Endothelial cell (in vitro differentiated cells): ENCODE measurements at places on chromosomes 16 and 17. TPM values are rescaled to one million over a fixed set of nuclear protein-coding genes. Genes with fewer than 3 reads are reported as not detected.

ACSM2A gene
- not detected for total RNA-seq

KRTAP4-4 gene
- total RNA-seq = not detected

CACNA1G gene
- not detected for total RNA-seq

GRCh38 chr17:42928714-42929496 lies 28.3 kb downstream of the G6PC1 start:
- H3K4me1 ChIP-seq = peaks cover 11% of the 10 kb centered on the region
- peak overlapping the region; percentile 20 for H3K27ac ChIP-seq

- H3K36me3 ChIP-seq = no peaks in the 10 kb centered on the region
- no peak for DNase-seq
- no peaks in the 10 kb centered on the region for H3K4me1 ChIP-seq
- no peak overlapping the region for H3K4me3 ChIP-seq
Measured at GRCh38 chr17:40779181-40779909, 3.0 kb downstream of the KRT27 start.

- peak; percentile 61 for DNase-seq
- H3K4me1 ChIP-seq = peaks cover 4% of the 10 kb centered on the region
- H3K27me3 ChIP-seq = no peaks in the 10 kb centered on the region
- H3K4me3 ChIP-seq = no peak overlapping the region
- H3K27ac ChIP-seq = no peak overlapping the region
Measured at GRCh38 chr16:77171745-77172635, 19.0 kb upstream of the MON1B start.

- peaks cover 12% of the 10 kb centered on the region for H3K36me3 ChIP-seq
- H3K4me1 ChIP-seq = no peaks in the 10 kb centered on the region
Measured at GRCh38 chr16:90004577-90004976, 14.7 kb downstream of the DBNDD1 start.

GRCh38 chr16:270381-271255 lies 5.1 kb downstream of the RGS11 start:
- no peak overlapping the region for H3K4me3 ChIP-seq
- no peak for DNase-seq
- no peak overlapping the region for H3K27ac ChIP-seq
- H3K27me3 ChIP-seq = peaks cover 11% of the 10 kb centered on the region
- H3K4me1 ChIP-seq = no peaks in the 10 kb centered on the region

- H3K27ac ChIP-seq = no peak overlapping the region
- peaks cover under 1% of the 10 kb centered on the region for H3K36me3 ChIP-seq
- no peak for DNase-seq
- H3K4me3 ChIP-seq = no peak overlapping the region
- H3K27me3 ChIP-seq = peaks cover 9% of the 10 kb centered on the region
Measured at GRCh38 chr17:50288306-50288705, 14.0 kb downstream of the TMEM92 start.

GRCh38 chr17:58531122-58531521 lies 16.7 kb upstream of the MTMR4 start:
- H3K27ac ChIP-seq = no peak overlapping the region
- H3K4me3 ChIP-seq = peak overlapping the region; percentile 51
- H3K4me1 ChIP-seq = peaks cover 39% of the 10 kb centered on the region
- peaks cover 4% of the 10 kb centered on the region for H3K36me3 ChIP-seq
- peaks cover 24% of the 10 kb centered on the region for H3K27me3 ChIP-seq

DNA sequence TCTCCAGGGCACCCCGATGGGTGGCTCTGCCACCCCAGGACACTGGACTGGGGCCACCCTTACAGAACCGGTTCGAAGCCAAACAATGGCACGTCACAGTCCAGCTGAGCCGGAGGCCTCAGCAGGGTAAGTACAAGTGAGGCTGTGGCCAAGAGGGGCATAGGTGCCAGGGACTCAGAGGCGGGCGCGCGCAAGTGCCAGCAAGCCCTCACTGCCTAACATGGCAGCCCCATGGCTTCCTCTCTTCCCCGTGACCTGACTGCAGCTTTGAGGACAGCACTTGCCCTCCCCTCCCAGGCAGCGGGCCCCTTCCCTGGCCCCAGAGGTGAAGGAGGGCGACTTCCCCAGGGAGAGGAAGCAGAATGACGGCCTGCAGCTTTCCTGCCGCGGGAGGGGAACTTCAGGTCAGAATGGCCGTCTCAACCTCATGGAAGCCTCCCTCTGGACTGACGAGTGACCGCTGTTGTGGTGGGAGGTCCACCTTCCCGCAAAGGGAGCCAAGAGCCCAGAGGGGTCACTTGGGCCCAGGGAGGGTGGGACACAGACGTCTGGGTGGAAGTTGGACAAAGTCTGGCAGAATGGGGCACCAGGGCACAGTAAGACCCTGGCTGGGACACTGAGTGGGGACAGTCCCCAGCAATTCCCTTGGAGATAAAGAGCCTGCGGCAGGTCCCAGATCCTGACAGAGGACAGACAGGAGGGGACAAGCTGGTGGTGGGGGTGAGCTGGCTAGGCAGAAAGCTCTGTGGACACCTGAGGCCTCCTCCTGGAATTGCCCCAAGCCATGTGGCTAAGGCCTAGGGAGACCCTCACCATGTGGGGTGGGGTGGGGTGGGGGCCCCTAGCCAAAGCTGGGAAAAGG lies 52.1 kb upstream of the TOB1 start:
- DNase-seq = no peak
- H3K36me3 ChIP-seq = no peaks in the 10 kb centered on the region
- peaks cover 6% of the 10 kb centered on the region for H3K4me1 ChIP-seq
- no peak overlapping the region for H3K27ac ChIP-seq
- H3K27me3 ChIP-seq = peaks cover 10% of the 10 kb centered on the region

GRCh38 chr17:27504188-27504995 lies 48.1 kb downstream of the KSR1 start:
- DNase-seq = no peak
- H3K27me3 ChIP-seq = peaks cover 8% of the 10 kb centered on the region

DNA sequence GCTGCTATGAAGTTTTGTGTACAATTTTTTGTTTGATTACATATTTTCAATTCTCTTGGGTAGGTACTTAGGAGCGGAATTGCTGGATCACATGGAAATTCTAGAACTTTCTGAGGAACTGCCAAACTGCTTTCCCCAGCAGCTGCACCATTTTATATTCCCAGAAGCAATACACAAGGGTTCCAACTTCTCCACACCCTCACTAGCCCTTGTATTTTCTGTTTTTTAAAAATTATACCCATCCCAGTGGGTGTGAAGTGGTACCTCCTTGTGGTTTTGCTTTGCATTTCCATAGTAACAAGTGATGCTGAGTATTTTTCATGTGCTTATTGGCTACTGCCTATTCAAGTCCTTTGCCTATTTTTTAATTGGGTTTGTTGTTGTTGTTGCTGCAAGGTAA lies 20.9 kb downstream of the NACA2 start:
- H3K27me3 ChIP-seq = peaks cover 2% of the 10 kb centered on the region
- DNase-seq = no peak
- no peak overlapping the region for H3K4me3 ChIP-seq
- no peaks in the 10 kb centered on the region for H3K4me1 ChIP-seq
- no peaks in the 10 kb centered on the region for H3K36me3 ChIP-seq
- no peak overlapping the region for H3K27ac ChIP-seq

- peaks cover 23% of the 10 kb centered on the region for H3K4me1 ChIP-seq
- H3K36me3 ChIP-seq = no peaks in the 10 kb centered on the region
- no peaks in the 10 kb centered on the region for H3K27me3 ChIP-seq
- H3K4me3 ChIP-seq = no peak overlapping the region
- DNase-seq = no peak
- no peak overlapping the region for H3K27ac ChIP-seq
Measured at GRCh38 chr16:56848955-56849689, 15.9 kb upstream of the SLC12A3 start.

DNA sequence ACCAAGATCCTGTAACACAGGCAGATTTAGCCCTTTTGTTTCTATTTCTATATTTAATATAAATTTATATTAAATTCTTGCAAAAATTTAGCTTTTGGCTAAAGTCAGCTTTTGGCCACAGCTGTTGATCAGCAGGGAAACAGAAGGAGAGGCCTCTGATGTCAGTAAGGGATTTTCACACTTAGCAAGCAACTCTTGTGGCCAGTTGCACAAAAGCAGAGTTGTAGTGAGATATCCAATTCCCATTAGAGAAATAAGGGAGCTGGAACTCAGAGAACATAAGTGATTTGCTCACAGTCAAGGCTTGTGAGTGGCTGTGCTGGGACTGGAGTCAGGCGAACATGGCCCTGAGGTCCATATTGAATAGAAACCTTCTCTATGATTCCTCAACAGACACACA lies 16.7 kb upstream of the HEATR6 start:
- H3K27ac ChIP-seq = no peak overlapping the region
- H3K4me3 ChIP-seq = no peak overlapping the region
- H3K36me3 ChIP-seq = peaks cover 6% of the 10 kb centered on the region
- DNase-seq = no peak
- no peaks in the 10 kb centered on the region for H3K27me3 ChIP-seq

DNA sequence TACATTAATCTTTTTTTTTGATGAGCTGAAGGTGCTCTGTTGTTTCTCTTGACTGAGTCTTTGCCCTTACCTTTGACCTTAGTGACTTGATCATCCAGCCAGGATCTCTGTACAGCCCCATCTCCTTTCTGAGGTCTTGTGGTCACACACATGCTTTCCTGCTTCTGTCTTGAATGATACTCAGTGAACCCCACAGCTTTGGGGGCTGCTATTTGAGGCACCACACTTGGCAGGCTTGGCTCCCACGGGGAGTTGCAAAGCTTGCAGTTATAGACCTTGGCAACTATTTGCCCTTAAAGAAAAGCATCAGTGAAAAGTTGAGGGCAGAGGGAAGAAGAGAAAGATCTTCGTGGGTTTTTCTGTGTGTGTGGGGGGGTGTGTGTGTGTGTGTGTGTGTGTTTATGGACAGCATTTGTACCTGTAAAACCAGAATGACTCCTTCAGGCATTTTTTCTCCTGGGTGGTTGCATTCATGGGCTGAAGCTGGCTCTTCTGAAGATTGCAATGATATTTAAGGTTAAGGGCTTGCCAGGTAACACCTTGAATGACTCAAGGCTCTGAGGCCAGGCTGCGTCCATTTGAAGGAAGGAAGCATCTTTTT lies 101.6 kb downstream of the MSI2 start:
- peaks cover 1% of the 10 kb centered on the region for H3K27me3 ChIP-seq
- peaks cover 13% of the 10 kb centered on the region for H3K4me1 ChIP-seq
- no peak for DNase-seq

DNA sequence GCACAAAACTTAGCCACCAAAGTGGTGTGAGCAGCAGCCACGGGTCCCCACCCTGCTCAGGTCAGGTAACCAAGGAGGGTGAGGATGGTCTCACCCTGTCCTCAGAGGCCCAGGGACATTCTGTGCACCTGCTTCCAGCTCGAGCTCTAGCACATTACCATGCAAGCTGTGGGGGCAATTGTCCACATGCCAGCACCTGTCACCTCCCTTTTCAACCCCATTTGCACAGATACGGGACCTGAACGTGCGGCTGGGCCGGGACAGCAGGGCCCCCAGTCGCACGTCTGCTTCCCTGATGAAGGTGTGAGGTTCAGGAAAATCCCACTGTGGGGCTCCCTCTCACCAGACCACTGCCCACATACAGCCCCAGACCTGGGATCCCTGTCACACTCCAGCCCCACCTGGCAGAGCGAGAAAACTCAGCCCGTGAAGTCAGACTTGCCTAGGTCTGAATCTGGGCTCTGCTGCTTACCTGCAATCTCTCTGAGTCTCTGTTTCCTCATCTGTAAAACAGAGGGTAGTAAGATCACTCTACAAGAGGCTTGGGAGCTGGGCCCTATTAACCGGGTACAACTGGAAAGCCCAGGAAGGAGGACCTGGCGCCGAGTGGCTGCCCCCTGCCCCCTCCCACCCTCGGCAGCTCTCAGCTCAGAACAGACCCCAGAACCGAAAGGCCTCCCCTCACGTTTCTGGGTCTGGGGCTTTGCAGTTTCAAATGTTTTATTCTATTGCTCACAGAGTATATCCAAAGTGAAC lies 7.9 kb downstream of the WFIKKN2 start:
- H3K36me3 ChIP-seq = no peaks in the 10 kb centered on the region
- no peaks in the 10 kb centered on the region for H3K27me3 ChIP-seq
- no peak overlapping the region for H3K27ac ChIP-seq
- no peak overlapping the region for H3K4me3 ChIP-seq

DNA sequence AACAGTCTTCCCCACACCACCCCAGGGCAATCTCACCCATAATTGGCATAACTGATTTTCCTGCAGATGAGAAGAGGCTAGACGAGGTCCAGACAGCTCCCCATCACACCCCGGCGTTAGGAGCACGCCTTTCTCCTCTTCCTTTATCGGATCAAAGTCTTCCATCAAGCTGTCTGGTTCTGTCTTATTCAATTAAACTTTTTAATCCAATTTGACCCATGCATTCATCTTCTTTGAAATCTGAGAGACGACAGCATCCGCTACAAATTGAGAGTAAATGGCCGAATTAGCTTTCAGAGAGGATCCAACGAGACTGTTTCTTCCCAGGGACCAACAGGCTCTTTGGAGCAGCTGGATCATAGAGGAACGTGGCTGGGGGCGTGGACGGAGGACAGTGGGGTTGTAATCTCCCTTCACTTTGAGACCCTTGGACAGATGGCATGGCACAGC lies 44.4 kb upstream of the GPRC5B start:
- H3K27ac ChIP-seq = no peak overlapping the region
- DNase-seq = no peak
- H3K4me3 ChIP-seq = no peak overlapping the region
- peaks cover 2% of the 10 kb centered on the region for H3K27me3 ChIP-seq
- no peaks in the 10 kb centered on the region for H3K36me3 ChIP-seq

DNA sequence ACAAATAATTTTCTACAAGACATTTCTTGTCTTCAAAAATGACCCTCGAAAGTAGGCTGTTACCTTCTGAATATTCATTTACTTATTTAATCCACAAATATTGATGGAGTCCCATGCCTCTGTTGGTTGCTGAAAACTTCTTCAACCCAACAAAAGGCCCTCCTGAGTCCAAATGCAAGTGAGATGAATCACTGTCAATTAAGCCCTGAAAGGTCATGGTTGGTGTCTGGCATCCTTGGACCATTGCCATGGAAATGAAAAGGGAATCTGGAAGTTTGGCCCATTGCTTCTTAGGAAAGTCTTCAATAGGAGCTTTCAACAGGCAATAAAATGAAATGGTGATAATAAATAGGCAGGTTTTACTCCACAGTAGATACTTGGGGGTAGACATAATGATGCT lies 364.7 kb upstream of the DYNLRB2 start:
- no peak overlapping the region for H3K4me3 ChIP-seq
- H3K27ac ChIP-seq = no peak overlapping the region
- no peak for DNase-seq
- no peaks in the 10 kb centered on the region for H3K36me3 ChIP-seq

GRCh38 chr16:46918905-46919792 lies 35.0 kb downstream of the GPT2 start:
- H3K4me3 ChIP-seq = no peak overlapping the region
- peaks cover 11% of the 10 kb centered on the region for H3K27me3 ChIP-seq
- H3K27ac ChIP-seq = no peak overlapping the region
- no peak for DNase-seq

- peaks cover 2% of the 10 kb centered on the region for H3K27me3 ChIP-seq
- H3K27ac ChIP-seq = no peak overlapping the region
- no peaks in the 10 kb centered on the region for H3K36me3 ChIP-seq
- no peak overlapping the region for H3K4me3 ChIP-seq
Measured at GRCh38 chr16:57354311-57354710, 4.3 kb upstream of the CCL22 start.
